ENCODE measurements at places on chromosomes 16 and 17.

DNA sequence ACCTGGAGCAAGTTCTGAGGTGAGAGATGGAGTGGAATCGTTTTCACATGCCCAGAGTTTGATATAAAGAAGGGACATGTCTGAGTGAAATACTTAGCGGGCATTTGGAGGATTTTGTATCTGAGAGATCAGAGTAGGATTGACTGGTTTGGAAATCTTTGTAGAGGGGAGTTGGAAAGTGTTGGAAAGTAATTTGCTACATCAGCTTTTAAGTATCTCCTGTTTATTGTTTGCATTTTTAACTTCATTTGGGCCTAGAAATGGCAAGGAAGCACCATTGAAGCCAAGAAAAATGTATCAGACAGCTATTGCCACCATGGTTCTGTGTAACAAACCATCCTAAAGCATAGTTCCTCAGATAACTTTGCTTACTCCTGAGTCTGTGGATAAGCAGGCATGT, 1015.1 kb upstream of the EEF2KMT start:
- DNase-seq = no peak

GRCh38 chr17:20926532-20926931, 116.3 kb downstream of the USP22 start:
- no peak for DNase-seq

DNA sequence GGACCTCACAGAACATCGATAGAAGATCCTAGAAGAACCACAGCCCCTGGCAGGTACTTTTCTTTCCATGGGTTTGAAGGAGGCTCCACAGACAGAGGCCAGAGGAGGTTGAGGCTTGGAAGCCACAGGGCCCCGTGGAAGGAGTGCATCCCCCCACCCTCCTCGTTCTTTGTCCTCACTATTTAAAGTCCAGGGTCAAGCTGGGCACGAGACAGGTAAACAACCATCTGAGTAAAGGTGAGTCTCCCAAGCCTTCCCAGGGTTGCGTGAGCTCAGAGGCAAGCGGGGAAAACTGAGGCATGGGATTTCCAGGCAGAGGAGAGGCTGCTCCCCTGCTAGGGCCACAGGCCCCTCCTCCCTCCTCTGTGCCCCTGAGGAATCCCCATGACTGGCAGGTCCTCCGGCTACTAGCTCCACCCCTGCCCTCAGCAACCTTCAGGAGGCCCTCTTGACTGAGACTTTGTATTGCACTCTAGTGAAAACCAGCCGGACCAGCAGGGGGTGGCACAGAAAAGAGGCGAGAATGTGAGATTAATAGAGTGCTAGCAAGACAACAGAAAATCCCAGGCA, 927 bp upstream of the SULT1A2 start:
- DNase-seq = no peak

- no peak for DNase-seq
These were observed 16.4 kb upstream of the GLG1 start for GRCh38 chr16:74623214-74623838.

DNA sequence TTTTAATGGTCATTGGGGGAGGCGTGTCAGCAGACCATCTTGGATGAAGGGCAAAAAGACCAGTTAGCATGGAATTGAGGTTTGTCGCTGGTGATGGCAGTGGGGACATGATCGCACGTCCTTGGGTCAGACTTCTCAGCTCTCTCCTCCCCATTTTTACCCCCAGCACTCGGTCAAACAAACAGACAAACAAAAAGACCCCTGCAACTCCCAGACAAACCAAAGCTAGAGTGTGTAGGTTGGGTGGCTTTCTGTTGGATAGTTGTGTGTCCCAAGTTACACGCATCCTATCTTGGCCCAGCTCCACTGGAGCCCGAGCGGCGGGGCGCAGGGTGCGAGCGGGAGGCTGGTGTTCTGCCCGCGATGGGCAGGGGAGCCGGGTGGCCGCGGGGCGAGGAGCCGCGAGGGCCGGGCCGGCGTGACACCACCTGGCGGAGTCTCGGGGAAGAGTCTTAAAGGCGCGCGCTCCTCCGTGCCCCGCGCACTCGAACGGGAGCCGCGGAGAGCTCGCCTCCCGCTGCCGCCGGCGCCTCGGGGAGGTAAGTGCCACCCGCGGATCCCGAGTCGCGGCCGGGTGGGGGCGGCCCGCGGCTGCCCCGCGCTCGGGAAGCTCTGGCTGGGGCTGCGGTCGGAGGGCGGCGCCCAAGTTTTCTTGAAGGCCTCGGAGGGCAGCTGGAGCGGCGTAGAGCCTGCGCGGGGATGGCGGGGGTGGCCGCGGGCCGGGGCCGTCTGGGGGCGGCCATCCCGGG, 18.5 kb upstream of the NTN1 start:
- DNase-seq = no peak

GRCh38 chr16:87266846-87267245, 50.3 kb downstream of the C16orf95 start:
- no peak for DNase-seq

- no peak for DNase-seq
These were observed 1.7 kb downstream of the SLC22A31 start for GRCh38 chr16:89198417-89199240.

- no peak for DNase-seq
These were observed 419 bp downstream of the GLIS2 start for GRCh38 chr16:4316108-4316863.

GRCh38 chr16:65817066-65817465, 549.4 kb upstream of the CDH5 start:
- no peak for DNase-seq

DNA sequence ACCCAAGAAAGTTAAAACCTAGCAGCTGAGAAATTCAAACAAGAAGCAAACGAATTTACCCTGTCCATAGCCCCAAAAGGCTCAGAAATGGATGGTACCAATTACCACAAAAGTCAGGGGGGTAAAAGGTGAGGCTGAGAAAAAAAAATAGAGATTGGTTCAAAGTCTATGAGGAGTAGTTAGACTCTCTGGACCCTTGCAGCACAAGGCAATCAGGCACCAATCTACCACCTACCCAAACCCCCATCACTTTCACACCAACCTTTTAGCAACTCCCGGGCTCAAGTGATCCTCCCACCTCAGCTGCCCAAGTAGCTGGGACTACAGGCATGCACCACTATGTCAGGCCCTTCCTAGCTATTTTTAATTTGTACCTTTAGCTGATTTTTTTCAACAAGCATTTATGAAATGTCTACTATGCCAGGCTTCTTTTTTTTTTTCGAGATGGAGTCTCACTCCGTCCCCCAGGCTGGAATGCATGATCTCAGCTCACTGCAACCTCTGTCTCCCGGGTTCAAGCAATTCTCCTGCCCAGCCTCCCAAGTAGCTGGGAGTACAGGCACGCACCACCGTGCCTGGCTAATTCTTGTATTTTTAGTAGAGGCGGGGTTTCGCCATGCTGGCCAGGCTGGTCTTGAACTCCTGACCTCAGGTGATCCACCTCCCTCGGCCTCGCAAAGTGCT, 40.8 kb downstream of the USP32 start:
- no peak for DNase-seq

- DNase-seq = no peak
These were observed 17.5 kb downstream of the ABR start for GRCh38 chr17:1162116-1162855.

- no peak for DNase-seq
These were observed 50.6 kb downstream of the TENT4B start for GRCh38 chr16:50203681-50204080.

DNA sequence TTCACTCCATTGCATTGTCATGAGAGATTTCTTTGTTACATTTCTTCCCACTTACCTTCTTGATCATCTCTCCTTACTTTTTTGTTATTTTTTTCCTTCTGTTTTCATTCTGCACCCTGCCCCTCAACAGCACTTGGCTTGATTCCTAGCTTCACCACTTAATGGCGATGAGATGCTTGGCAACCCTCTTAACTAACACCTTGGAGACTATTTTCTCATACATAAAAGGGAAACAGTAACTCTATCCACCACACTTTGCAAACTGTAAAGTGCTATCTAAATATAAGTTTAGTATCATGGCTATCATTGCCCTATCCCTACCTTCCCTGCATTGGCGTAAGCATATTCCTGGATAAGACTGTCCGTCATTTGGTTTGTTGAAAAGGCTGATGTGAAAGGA, 177.3 kb downstream of the SHISA6 start:
- DNase-seq = no peak

DNA sequence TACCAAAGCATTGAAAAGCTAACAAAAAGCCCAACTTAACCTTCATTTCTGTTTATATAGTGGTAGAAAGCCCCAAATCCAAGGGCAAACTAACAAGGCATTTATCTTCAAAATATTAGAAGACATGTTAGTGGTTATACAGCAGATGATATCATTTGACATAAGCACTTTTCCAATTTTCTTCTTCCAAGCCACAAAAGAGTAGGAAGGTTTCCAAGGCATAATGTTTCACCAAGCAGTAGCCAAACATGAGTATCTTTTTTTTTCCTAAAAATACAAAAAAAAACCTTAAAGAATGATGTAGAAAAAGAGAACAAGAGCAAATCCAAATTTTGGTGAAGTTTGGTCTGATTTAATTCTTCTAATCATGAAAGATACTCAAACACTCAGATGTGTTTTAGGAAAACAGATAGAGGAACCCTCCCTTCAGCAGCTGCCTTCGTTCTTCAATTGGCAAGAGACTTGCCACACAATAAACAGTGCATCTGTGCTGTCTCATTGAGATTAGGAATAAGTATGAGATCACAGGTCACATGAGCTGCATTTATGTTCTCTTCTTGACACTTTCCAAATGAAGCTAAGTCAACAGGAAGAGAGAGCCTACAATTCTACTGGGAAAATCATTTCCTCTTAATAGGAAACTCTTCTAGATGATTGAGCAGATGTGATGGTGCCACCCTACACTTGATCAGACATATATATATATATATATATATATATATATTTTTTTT, 106.7 kb downstream of the TTC19 start:
- no peak for DNase-seq

DNA sequence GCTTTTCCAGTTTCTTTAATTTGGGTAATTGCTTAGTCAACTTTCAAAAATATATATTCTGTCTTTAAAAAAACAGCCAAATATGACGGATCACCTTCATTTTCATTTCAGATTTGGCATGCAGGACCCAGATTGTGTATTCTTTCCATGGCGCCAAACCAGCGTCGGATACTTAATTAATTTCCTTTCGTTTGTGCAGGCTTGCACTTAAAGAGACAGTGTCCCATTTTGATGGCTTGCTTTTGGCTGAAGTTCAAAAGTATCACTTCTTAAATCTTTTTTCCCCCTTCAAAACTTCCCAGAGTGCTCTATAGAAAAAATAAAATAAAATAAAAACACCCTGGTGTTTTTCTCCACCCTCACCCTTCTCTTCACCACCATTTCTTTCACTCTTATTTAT, 394.5 kb upstream of the SOX9 start:
- no peak for DNase-seq

DNA sequence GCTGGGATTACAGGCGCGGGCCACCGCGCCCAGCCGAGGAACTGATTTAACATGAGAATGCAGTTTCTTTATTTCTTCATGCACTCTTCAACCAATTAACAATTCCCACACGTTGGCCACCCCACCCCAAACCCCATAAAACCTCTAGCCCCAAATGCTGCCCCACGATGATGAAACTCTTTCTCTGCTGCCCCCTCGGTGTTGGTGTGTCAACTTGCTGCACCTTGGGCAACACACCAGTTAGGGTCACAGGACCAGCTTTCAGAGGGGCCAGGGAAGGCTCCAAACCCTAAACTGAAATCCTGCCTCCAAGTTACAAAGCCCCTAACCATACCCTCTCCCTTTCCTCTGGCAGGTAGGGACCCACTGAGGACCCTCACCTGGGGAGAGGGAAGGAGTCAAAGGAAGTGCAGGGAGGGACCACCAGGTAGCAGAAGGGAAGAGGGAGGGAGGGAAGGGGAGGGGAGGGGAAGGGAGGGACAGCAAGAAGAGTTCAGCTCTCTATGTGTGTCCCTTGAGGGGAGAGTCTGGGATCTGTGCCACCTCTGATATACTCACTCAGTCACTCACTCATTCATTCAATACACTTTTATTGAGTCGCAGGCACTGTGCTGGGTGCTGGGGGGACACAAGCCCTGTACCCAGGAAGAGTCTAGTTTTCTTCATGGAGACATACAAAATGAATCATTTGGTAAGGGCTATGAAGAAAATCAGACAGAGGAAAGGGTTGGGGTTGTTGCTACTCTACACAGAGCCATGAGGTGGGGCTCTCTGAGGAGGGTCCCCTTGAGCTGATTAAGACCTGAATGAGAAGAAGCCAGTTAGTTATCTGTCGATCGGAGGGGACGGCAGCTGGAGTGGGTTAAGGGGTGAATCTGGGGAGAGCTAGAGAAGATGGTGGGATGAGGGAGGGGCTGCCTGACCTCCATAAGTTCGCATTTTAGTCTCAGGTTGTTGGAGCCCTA, 3.9 kb downstream of the PLXDC1 start:
- no peak for DNase-seq

DNA sequence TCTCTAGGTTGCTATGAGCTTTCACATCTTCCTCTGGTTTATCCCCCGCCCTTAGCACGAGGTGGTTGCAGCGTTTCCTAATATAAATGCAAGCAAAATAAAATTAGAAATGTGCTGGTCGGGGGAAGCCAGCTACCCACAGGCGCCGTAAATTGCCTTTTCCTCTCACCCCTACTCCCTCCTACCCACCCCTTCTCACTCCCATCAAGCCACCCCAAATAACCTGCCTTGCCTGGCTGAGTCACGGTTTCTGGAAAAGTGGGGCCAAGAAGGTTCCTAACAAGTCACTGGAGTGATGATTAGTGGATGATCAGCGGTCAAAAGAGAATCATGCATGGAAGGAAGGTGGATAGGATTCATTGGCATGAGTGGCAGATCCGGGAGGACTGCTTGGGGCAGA, 120.9 kb upstream of the RBFOX1 start:
- no peak for DNase-seq

GRCh38 chr17:2195729-2196128, 107.9 kb downstream of the SMG6 start:
- DNase-seq = no peak

- no peak for DNase-seq
These were observed 47.1 kb upstream of the YPEL2 start for GRCh38 chr17:59284317-59284716.

- DNase-seq = no peak
These were observed 34.7 kb upstream of the POLR3E start for GRCh38 chr16:22262460-22262859.

GRCh38 chr17:80393961-80394360, 21.0 kb upstream of the ENDOV start:
- DNase-seq = no peak

- no peak for DNase-seq
These were observed at the start of gene CHAD for GRCh38 chr17:50468304-50469207. Gene CHAD, minus strand, starts transcription at chr17:50468880. Its CDS starts 67 bp downstream, at chr17:50468813.

- no peak for DNase-seq
These were observed 83.6 kb downstream of the IRF8 start for GRCh38 chr16:85982563-85982939.

Data from omental fat pad (tissue), 4 donors.